ENCODE measurements at places on chromosomes 2 and 18. TPM values are rescaled to one million over a fixed set of nuclear protein-coding genes. Genes with fewer than 3 reads are reported as not detected.

GRCh38 chr2:126827371-126827770 lies 71.3 kb upstream of the TEX51 start:
- no peak for DNase-seq

Gene GPR39
- total RNA-seq: not detected

Gene RFTN2
- 2.0 TPM for total RNA-seq

- no peak for DNase-seq
Observed at GRCh38 chr2:127187831-127188230, 32.3 kb downstream of the CYP27C1 start.

Gene CNDP1
- 1.0 TPM for total RNA-seq

GRCh38 chr18:4813708-4814107 lies 358.6 kb upstream of the DLGAP1 start:
- no peak for DNase-seq

Gene TGFA
- total RNA-seq: not detected

DNA sequence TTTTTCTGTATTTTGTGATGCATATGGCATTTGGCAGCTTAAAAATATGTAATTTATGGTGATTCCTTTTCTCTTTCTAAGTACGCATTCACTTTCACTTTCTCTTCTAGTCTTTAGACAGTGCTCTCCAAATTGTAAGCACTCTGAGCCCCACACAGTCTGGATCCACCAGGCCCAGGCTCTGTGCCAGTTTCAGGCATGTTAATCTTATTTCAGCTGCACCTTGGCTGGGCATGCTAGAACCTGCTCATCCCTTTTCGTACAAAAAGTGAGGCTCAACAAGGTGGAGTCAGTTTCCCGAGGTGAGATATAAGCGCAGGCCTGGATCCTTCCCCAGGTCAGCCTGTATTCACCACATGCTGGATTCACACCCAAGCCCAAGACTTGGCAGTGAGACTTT lies 203.9 kb downstream of the MTX2 start:
- DNase-seq: peak; percentile 66

GRCh38 chr2:207044379-207045362 lies 105.4 kb downstream of the CPO start:
- DNase-seq: no peak

DNA sequence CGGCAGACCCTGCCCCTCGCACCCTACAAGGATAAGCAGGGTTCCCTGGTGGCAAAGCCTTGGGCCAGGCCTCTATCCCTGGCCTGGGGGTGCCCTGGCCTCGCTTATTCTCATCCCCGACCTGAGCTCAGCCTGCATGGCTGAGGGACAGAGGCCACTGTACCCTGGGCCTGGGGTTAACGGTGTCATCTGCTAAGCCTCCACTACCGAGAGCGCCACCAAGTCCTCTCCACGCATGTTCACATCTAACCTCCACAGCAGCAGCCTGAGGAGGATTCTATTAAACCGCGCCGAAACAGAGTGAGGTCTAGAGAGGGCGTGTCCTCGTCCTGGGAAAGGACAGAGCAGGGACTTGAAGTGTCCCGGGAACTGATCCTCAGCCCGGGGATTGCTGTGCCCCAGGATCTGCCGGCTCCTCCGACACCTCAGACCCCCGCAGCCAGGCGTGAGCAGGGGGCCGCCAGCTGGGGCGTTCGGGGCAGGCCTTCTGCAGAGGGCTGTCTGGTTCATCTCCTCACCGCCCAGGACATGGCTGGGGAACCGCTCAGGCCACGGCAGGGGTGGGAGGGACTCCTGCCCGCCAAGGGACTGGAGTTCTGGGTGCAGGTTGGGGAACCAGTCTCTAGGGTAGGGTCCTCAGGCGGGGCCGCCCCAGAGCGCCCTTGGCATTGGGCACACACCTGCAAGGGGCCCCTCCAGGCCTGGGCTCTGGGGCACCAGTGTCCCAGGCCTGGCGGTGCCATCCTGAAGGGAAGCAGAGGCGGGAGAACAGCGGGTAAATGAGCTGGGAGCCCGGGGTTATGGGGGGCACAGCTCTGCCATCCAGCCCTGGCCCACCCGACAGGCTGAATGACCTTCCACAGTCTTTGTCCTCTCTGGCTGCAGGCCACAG lies 68.0 kb upstream of the SMAD7 start:
- peak; percentile 6 for DNase-seq

DNA sequence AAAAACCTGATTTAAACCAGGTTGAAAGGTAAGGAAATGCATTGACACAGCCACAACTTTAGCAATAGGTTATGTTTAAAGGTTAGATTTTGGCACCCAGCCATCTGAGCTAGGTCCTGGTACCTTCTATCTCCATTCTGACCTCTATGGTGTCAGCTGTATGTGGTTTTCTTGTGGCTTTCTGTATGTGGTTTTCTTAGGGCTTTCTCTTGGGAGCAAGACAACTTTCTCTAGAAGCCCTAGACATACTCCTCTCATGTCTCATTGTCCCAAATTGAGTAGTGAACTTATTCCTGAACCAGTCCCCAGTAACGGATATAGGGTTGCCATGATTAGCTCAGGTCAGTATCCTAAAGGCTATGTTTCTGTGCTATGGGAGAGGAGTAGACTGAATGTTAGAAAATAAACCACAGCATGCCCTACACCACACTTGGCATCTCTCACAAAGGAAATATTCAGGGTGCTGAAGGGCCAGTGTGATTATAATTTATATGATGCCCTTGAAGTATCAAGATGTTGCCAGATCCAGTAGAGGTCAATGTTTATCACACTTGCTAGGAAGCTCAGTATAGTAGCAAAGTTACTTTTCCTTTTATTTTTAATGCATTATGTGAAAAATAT lies 176.1 kb downstream of the CAPN13 start:
- DNase-seq: no peak

DNA sequence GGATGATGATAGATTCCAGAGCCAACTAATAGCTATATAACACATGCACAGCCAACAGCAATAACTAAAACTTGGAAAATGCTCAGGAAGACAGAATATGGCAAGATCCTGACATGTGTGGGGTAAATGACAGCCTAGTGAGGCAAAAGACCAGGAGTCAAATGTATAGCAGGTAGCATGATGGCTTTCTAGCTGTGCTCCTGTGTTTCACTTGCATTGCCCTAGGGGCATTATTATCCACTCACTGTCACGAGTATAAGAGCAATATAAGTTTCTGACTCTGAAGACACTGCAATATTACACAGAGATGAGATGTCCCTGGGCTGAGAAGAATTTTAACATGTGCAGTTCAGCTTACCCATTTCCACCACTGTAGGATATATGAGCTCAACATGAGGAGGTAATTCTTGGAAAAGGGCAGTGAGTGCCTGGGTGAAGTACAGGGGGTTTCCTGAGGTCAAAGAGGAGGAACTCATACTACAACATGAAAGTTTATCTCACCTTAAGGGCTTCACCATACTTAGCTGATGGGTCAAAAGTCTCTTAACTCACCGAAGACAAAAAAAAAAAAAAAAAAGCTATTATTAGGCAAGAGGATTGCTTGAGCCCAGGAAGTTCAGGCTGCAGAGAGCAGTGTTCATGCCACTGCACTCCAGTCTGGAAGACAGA lies 1385.6 kb upstream of the SLC39A10 start:
- DNase-seq: no peak

DNA sequence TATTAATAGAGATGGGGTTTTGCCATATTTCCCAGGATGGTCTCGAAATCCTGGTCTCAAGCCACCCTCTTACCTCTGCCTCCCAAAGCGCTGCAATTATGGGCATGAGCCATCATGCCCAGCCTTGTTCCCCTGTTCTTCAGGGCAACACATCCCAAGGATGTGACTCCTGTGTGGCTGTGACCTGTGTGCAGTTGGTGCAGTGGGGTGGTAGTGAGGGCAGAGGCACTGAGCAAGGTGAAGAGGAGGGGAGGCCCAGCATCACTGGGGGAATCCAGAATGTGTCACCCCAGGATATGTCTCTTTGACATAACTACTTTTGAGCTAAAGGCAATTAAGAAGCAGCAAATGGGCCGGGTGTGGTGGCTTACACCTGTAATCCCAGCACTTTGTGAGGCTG lies 23.4 kb downstream of the CENPA start:
- no peak for DNase-seq

Gene CCDC141
- 10.2 TPM for total RNA-seq

DNA sequence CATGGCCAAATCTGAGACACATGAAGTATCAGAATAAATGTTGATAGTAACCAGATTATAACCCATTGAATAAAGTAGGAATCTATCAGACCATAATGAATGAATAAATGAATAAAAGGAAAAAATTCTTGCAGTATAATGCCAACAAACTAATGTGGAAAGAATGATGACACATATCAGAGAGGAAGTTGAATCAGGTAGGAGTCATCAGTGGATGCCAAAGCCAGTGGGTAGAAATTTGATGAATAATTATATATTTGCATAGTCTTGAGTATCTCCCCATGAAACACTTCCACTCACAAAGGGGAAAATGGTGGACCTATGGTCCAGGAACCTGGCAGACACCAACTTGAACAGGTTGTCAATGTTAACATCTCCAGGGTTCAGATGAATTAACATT lies 68.6 kb downstream of the GALNT3 start:
- no peak for DNase-seq

- no peak for DNase-seq
Observed at GRCh38 chr18:58391231-58391825, 237.6 kb downstream of the ALPK2 start.

DNA sequence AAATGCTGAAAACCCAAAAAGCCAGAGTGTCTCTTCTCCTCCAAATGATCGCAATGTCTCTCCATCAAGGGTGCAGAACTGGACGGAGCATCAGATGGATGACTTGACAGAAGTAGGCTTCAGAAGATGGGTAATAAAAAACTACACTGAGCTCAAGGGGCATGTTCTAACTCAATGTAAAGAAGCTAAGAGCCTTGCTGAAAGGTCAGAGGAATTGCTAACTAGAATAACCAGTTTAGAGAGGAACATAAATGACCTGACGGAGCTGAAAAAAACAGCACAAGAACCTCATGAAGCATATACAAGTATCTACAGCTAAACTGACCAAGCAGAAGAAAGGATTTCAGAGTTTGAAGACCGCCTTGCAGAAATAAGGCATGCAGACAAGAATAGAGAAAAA lies 9.7 kb upstream of the POLE4 start:
- DNase-seq: no peak

DNA sequence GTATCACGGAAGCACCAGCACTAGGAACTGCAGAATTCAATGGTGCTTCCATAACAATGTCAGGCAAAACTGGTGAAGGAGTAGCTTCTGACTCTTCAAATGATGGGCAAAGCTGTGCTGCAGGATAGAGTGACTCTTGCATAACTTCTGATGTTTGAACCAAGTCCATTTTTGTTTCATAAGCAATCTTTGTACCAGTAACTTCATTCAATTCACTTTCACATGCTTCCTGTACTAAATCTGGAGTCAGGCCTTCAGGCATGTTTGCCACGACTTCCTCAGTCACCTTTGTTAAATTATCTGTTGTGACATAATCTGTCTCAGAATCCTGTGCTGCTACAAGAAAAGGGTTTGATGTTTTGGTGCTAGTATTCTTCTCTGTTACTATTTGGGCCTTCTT lies 24.0 kb downstream of the RTN4 start:
- no peak for DNase-seq

DNA sequence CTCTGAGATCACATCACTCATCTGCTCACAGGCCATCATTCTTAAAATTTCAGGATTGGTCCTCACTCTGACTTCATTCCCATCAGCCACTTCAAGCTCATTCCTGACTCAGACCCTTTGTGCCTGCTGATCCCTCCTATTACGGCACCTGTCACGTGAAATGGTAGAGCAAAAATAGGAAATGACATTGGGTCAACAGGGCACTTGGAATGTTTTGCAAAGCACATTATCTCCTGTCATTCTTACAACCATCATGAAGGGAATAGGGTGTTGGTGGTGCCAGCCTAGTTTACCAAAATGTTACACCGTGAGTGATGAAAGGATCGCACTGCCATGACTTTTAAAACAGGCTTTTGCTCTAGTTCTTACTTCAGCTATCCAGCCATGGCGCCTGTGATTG lies 61.1 kb downstream of the EIF5B start:
- no peak for DNase-seq

Gene GPAT2
- total RNA-seq: not detected

GRCh38 chr18:73724958-73725357 lies 422.7 kb downstream of the FBXO15 start:
- DNase-seq: no peak

Gene SNORC
- total RNA-seq: not detected

Gene RNF152
- total RNA-seq: 86.1 TPM

- DNase-seq: peak; percentile 30
Observed at GRCh38 chr2:85470850-85471800, 52.6 kb downstream of the SH2D6 start.

Gene ERBB4
- total RNA-seq: 4.2 TPM

GRCh38 chr2:30302566-30302965 lies 71.2 kb downstream of the LBH start:
- DNase-seq: no peak

Gene NAPG
- total RNA-seq: 27.4 TPM

GRCh38 chr2:221448844-221449390 lies 123.2 kb downstream of the EPHA4 start:
- no peak for DNase-seq

DNA sequence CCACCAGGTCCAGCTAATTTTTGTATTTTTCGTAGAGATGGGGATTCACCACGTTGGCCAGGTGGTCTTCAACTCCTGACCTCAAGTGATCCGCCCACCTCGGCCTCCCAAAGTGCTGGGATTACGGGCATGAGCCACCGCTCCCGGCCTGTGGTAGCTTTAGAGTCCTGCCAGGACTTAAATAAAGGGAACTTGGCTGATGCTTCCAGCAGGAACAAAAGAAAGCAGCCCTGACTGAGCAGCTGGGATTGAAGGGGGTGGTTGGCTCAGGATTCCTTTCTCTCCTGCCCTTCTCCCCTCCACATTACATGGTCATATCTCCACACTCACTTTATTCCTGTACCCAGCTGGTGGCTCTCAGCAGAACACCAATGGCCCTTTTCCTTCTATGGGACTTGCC lies 20.0 kb downstream of the EFHD1 start:
- DNase-seq: no peak

GRCh38 chr2:105843476-105844374 lies 99.0 kb downstream of the NCK2 start:
- no peak for DNase-seq

Gene GPR35
- total RNA-seq: 0.51 TPM

GRCh38 chr2:68466778-68467076 lies 367 bp downstream of the FBXO48 start:
- no peak for DNase-seq

Gene SNTG2
- total RNA-seq: 46.2 TPM

Gene HOXD8
- total RNA-seq: 49.8 TPM

Gene POTEI
- 0.26 TPM for total RNA-seq

DNA sequence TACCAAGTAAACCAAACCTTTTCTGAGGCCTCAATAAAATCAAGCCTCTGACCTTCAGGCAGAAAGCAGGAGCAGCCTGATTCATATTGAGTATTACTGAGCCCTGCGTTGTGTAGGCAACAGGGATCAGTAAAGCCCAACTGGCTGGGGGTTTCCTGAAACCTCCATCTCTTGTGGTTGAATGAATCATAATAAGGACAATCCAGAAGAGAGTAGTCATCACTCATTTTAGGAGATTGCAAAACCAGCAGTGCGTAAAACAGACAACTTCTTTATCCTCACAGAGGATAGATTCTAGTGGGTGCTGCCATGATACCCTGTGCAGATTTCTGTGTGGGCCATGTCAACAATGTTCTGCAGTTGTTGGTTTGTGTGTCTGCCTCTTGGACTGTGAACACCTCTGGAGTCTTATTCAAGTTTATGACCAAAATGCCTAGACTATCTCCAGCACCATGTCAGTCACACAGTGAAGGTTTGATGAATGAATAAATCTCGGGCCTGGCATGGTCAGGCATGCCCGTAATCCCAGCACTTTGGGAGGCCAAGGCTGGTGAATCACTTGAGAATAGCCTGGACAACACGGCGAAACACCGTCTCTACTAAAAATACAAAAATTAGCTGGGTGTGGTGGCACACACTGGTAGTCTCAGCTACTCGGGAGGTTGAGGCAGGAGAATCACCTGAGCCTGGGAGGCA lies 51.8 kb upstream of the RAB27B start:
- no peak for DNase-seq
